Activated effector memory CD4-positive, alpha-beta T cell treated with anti-CD3 and anti-CD28 coated beads, Interleukin-2, amount 50 U/mL, for 16 hours (primary cell): ENCODE measurements at places on chromosomes 11 and 22.
A peak's percentile ranks its signal among the peaks of the same experiment; 100 is the strongest.

- no peak for DNase-seq
Observed at GRCh38 chr11:116718955-116719501, 53.8 kb downstream of the BUD13 start.

DNA sequence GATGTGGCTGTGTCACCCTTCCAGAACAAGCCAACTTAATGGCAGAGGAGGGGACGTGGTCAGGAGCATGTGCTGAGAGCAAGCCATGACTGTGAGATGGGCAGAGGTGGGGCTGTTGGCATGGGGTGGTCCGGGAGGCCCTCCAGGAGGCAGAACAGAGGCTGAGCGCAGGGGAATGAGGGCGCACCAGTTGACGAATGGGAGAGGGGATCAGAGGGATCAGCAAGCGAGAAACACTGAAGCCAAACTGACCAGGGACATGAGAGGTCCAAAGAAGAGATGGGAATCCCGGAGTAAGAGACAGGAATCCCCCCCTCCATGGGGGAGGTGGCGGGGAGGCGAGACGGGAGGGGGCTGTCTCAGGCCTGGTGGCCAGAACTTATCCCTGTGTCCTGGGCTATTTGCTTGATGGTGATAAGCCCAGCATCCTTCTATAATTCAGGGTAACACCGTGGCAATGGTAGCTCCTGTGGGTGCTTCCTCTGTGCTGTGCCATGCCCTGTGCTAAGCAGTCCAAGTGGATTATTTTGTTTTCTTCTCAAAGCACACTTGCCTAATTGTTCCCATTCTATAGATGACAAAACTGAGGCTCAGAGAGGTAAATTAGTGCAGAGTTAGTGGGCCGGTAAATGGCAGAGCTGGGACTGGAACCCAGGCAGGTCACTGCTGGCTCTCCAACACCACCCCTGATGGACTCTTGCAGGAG lies 83.4 kb upstream of the SHISAL1 start:
- peak; percentile 24 for DNase-seq

GRCh38 chr11:771617-772204 lies 5.6 kb downstream of the GATD1 start:
- DNase-seq, result no peak

- DNase-seq, result no peak
Observed at GRCh38 chr11:100940111-100940510, 189.5 kb downstream of the PGR start.

DNA sequence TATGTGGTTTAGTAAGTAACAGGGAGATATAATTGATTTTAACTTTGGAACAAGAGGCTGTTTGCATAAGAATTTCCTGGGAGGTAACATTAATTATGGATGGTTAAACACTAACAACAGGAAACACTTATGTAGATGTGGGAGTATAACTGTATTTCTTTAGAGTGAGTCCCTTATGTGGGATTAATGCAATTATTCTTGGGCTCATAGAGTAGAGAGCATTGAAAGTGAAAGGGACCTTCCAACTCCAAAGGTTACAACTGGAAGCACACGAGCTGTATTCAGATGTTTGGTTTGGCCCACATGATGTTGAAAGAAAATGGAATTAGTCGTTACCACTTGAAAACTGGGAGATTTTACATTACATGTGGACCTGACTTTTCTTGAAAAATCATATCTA lies 53.5 kb downstream of the BBOX1 start:
- no peak for DNase-seq

DNA sequence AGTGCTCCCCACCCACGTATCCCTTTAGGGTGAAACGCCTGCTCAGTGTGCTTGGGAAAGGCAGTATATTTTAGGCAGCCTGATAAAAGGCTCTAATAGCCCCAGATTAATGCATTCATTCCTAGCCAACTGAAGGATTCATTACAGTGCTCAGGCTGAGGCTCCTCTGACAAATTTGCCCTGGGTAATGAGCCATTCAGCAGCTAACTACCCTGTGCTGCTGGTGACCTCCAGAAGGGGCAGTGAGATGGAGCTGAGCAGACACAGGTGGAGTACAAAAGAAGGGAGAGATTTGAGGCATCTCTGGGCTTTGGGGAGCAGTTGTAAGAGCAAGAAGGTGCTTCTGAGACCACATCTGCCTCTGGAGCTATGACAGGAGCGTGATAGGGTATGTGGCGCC lies 817.0 kb downstream of the NTM start:
- DNase-seq, result no peak

DNA sequence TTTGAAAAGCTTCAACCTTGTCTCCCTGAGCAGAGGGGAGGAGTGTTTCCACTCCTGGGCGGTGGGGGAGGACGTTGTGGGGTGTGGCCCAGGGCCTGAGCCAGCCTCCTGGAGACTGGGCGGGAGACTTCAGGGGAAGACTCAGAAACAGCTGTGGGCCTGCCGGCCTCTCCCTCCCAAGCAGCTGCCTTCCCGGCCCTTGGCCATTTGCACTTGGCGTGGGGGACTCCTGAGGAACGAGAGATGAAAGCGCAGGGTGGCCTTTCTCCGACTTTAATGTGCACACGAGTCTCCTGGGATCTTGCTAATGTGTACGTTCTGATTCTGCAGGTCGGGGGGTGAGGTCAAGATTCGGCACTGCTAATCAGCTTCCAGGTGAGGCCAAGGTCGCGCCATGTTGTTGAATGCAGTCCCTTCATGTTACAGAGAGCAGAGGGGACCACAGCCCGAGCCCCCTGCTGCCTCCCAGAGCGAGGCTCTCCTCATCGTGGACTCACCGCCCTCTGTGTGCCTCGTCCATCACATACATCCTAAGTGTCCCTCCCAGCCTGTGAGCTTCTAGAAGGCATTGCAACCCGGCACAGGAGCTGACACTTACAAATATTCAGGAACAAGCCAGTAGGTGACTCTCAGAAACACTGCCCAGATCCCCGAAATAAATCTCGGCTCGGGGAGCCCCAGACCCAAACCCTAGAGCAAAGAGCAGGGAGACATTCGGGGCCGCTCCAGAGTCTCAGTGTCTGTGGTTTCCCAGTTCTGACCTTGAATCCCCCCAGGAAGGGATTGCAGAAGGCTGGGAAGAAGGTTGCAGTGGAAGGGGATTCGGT lies 7.7 kb downstream of the LIF start:
- no peak for DNase-seq

GRCh38 chr11:46639197-46639839 lies 22.0 kb downstream of the ATG13 start:
- no peak for DNase-seq

GRCh38 chr11:102936864-102937509 lies 18.5 kb downstream of the MMP13 start:
- DNase-seq, result no peak

GRCh38 chr11:129184581-129184980 lies 7.5 kb downstream of the ARHGAP32 start:
- DNase-seq, result no peak

DNA sequence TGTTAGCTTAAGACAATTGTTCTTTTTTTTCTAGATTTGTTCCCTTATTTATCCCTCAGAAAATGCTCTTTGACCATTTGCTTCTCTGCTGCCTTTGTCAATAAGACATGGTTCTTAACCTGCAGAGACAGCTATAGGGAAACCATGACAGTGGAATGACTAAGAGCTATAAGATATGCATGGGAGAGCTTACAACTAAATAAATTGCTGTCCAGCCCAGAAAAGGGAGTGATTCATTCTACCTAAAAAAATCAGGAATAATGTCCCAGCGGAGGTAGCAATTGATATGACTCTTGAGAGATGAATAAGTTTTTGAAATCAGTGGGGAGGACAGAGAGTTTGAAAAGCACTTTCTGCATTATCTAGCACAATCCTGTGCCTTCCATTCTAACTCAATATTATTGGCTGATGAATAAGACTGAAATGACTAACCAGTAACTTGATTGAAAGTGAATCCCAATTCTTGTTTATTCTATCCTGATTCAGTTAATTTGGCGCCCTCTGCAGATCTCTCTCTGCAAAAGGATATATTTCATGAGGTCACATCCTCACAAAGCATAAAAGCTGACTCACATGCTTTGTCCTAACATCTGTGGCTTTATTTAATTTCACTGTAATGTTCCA lies 680.5 kb upstream of the API5 start:
- no peak for DNase-seq

DNA sequence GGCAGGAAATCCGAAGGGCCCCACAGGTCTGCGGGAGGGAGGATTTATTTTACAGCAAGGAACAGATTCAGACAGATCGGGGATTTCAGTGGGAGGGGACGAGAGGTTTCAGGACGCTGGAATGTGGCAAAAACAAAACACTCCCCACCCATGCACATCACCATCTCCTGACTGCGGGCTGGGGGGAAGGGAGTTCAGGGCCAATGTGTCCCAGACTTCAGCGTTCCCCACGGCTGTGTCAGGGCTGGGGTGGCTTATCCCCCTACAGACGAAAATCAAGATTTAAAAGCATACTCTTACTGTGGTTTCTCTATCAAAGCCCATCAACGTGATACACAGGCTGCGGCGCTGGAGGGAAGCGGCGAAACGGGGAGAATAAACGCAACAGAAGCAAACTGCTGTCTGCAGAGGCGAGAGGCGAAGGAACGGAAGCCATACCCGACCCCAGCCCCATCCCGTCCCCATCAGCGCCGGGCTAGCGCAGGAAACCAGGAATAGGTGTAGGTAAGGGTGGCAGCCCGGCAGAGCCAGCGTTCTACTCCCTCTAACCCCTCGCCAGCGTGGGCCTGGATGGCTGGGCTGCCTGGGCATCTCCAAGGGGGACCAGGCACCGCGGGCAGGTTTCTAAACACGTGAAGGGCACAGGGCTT lies 2.7 kb downstream of the TENM4 start:
- DNase-seq, result no peak

DNA sequence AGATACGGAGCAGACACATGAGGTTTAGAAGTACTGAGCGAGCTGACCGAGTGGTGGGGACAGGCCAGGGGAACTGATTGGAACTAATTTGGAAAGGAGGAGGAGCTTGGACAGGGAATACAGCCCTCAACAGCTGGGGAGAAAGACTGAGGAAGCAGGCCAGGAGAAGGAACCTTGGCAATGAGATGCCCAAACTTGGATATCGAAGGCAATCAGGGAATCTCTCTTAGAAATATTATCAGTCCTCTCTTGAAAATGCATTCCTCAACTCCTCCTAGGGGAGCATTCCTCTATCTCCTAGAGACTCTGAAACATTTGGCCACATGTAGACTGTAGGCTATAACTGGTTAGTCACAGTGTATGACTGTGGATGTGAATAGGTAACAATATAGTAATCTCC lies 284.6 kb downstream of the GUCY1A2 start:
- no peak for DNase-seq

GRCh38 chr11:30889143-30889794 lies 303.1 kb upstream of the MPPED2 start:
- no peak for DNase-seq

- DNase-seq, result no peak
Observed at GRCh38 chr11:121773076-121773475, 320.3 kb upstream of the SORL1-AS1 start.
